Stimulated activated CD8-positive, alpha-beta memory T cell treated with anti-CD3 and anti-CD28 coated beads, Interleukin-7, amount 100 ng/mL, for 1 hour (primary cell): ENCODE measurements at places on chromosomes 4 and X.

GRCh38 chr4:153401501-153401900 lies 57.0 kb downstream of the MND1 start:
- no peak for DNase-seq

DNA sequence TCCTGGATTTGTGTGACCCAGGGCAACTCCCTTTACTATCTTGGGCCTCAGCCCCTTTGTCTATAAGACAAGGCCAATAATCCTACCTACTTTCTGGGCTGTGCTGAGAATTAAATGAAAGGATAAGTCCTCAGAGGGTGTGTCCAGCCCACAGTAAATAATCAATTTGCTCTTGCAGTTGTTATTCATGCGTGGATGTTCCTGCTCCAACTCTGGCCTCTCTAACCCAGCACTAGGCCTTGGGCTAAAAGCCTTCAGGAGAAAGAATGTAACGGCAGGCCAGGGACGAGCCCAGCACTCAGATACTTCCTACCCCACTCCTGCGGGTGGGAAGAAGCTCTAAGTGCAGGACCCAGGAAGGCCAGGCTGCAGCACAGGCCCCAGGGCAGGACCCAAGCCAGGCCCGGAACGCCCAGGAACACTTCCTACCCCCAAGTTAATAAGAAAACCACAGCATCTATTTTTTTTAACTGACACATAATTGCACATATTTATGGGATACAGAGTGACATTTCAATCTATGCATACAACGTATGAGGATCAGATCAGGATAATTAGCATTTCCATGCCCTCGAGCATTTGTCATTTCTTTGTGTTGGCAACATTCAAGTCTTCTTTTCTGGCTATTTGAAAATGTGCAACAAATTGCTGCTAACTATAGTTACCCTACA lies 179.6 kb upstream of the RBPJ start:
- no peak for DNase-seq

DNA sequence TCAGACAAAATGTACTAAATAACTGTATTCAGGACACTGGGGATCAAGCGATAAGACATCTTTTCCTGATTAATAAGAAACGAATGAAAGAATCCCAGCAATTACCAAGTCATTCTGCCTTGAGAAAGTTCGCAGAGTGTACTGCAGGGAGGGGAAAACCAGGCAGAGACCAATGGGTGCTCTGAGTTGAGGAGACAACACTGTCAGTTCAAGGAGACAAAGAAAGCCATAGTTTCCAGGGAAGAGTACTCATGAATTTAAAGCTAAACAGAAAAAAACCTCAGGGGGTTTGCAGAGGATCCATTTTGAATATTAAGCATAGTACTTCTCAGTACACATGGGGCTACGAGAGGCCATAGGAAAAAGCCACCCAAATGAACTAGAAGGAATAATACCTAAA lies 573.0 kb downstream of the KCTD8 start:
- DNase-seq, result no peak

- DNase-seq, result no peak
Observed at GRCh38 chrX:20224814-20225487, 41.8 kb downstream of the RPS6KA3 start.

DNA sequence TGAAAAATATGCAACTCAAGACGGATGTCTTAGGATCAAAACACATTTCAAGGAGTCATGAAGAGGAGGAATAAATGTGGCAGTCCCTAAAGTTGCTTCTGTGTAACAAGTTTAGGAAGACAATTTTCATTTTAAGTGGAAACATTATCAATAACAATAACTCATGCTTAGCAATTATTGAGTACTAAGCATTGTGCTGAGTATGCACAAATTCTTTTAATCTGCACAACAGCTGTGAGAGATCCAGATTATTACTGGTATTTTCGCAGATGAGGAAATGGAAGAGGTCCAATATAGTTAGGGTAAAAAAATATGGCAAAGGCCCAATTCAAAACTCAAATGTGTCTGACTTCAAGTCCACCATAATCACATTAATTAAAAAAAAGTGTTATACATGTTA lies 2.9 kb upstream of the TEX13B start:
- no peak for DNase-seq

GRCh38 chr4:166252487-166253402 lies 379.7 kb downstream of the TLL1 start:
- no peak for DNase-seq

GRCh38 chr4:10345381-10345784 lies 111.8 kb downstream of the ZNF518B start:
- no peak for DNase-seq

GRCh38 chr4:5134620-5135019 lies 83.3 kb downstream of the STK32B start:
- DNase-seq, result no peak

DNA sequence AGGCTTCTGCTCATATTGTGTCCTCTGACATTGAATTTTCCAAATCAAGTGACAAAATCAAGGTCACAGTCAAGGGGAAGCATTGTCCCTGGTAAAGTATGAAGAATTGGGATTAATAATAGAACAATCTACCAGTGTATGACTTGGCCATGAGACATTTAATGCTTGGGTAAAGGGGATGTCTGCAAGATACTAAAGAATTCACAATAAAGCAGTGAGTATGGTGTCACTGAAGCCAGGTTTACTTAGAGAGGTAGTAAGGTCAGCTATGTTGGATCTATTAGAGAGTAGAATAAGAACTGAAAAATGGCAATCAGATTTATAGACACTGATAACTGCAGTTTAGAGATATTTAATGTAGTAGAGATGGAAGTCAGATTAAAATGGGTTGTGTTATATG lies 349.2 kb downstream of the BMPR1B start:
- DNase-seq, result no peak

- no peak for DNase-seq
Observed at GRCh38 chr4:95363966-95364365, 184.8 kb downstream of the UNC5C start.

DNA sequence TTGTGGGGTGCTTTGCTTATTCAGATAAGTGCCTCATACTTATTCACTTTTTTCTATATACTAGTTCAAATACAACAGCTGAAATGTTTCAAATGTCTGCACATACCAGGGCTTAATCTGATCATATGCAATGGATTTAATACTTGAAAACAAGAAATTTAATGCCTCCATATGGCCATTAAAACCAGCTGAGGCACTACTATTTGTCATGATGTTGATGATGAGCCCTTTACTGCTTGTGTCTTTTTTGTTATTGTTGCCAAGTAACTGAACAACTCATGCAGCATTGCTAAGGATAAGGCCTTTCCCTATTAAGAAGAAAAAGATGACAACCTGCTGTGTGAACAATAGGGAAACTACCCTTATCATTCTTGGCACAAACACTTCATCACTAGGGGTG lies 52.5 kb downstream of the MAGEB10 start:
- no peak for DNase-seq

DNA sequence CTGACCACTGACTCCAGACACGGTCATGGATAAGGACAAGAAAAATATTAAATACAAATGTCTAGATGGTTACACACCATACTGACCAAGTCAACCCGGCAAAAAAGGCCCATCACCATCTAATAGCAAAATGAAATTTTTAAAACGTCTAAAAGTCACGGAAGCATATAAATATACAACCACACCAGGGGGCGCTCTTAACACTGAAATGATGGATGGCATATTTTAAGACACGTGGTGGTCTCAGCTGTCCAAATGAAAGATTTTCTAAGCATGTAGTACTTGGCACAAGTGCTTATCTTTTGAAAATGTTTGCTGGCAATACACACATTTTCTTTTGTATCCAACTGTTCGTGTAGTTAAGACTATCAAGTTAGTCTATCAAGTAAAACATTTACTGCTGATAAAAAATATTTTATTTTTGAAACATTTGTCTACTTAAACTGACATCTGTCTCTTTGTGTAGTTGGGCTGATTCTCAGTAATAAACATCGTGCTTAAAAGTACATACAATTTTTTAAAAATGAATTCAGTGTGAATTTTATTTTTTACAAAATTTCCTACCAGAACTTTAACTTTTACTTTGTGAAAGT lies 64.6 kb downstream of the COX7B2 start:
- no peak for DNase-seq

DNA sequence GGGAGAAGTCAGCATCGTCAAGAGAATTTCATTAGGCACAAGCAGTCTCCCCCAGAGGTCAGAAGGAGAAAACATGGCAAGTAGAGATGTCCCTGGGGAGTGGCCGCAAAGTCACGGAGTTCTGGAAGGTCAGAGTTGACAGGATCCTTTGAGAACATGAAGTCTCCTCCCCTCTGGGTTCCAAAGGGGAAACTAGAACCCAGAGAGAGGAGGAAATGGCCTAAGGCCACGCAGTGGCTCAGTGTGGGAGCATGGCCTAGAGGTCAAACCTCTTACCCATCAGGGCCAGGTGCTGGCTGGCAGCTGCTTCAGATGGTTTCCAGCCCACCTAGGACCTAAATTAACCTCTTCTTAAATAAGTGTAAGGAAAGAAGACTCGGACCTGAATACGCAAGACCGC lies 884 bp downstream of the IDH3G start:
- DNase-seq, result no peak

GRCh38 chr4:129490516-129490915 lies 394.6 kb downstream of the C4orf33 start:
- DNase-seq, result no peak

GRCh38 chr4:174189392-174190015 lies 94.0 kb downstream of the FBXO8 start:
- DNase-seq, result no peak

- no peak for DNase-seq
Observed at GRCh38 chr4:127533028-127533700, 99.6 kb upstream of the INTU start.

DNA sequence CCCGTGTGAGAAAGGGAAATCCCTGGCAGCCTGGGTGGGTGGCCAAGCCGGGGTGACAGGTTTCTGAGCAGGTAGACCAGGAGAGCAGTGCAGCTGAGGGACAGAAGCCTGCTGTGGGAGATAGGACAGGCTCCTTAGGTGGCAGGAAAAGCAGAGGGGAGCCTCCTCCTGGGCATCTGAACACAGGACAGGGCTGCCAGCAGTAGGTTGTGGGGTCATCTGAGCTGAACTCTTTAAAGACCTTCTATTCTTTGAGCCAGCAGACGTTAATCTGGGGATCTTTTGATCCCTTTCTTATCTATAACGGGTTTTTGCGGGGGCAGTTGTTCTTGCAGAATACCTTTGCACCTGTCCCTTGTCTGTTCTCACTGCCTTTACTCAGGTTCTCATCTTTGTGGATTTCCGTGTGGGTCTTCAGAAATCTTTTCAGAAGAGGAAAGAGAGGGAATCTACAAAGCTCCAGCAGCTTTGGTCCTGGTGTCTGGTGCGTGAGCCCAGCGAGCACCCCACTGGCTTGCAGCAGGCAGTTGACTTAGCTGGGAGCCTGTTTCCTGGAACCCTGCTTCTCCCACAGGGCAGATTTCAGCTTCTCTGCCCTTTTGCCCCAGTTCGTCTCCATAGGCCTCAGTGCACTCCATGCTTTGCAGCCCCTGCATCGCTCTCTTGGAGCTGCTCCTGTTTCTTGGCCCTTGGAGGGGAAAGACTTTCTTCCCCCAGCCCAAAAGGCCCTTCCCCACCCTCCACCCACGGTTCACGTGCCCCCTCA lies 35.8 kb upstream of the TADA2B start:
- DNase-seq, result no peak

- no peak for DNase-seq
Observed at GRCh38 chr4:180751009-180751408, 1492.2 kb upstream of the TENM3 start.

DNA sequence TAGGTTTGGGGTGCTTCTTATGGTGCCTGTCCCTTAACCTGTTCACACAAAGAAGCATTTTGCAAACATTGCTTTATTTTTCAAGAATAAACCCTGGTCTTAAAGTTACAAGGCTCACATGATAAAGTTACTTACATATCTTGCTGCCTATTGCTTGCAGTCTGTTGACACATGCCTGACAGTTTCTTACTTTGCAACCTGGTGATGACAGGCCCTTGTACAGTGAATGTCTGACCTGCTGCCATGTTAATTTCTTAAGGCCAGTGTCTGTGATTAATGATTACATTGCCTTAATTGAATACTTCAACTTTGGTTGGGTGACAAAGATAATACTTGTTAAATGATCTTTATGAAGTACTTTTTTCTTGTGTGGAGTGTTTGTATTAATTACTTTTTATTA lies 49.9 kb downstream of the FIP1L1 start:
- no peak for DNase-seq

DNA sequence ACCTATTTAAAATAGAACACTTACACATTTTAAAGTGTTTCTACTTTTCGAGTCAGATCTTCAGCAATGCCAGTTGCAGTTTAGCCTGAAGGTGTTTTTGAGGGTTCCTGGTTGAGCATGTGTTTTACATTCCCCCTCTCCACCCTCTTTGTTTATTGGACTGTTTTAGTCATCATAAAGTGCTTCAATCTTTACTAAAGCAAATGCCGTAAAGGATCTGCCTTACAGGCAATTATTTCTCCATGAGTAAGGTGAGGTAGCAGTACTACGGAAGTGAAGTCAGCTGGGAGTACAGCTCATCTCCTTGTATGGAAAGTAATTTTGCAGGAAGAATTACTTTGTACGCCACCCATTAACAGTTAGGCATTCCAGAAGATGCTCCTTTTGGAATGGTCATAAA lies 36.9 kb downstream of the PDLIM5 start:
- no peak for DNase-seq

DNA sequence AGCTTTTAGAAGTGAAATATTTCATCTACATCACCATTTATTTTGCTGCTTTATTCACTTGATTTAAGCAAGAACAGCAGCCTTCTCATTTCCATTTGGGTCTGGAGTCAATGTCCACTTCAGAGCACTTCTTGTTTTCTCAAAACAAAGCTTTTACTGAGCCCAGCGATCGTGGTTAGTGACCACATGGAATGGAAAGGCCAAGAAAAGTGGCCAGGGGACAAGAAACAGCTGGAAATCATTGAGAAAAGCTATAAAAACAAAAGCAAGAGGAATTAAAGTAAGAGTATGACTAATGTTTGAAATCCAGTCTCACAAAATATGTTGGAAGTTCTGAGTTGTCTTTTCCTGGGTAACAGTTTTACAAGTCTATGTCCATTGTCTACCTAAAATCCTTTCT lies 328.4 kb upstream of the INTU start:
- no peak for DNase-seq

DNA sequence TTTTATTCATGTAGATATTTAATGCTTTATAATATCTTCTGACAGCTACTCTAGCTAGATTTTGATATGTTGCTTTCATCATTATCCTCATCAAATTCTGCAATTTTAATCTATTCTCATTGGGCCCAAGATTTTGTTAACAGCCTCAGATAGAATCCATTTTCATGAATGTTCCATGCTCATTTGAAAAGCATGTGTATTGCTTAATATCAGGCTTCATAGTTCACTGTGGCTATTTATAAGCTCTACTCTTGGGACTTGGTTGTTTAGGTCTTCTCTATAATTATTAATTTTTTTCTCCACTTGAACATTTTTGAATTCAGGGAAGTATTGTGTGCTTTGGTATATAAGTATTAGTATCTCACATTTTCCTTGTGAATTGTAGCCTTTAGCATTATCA lies 41.8 kb downstream of the RAB40A start:
- DNase-seq, result no peak

- no peak for DNase-seq
Observed at GRCh38 chrX:20383477-20383876, 116.8 kb upstream of the RPS6KA3 start.

DNA sequence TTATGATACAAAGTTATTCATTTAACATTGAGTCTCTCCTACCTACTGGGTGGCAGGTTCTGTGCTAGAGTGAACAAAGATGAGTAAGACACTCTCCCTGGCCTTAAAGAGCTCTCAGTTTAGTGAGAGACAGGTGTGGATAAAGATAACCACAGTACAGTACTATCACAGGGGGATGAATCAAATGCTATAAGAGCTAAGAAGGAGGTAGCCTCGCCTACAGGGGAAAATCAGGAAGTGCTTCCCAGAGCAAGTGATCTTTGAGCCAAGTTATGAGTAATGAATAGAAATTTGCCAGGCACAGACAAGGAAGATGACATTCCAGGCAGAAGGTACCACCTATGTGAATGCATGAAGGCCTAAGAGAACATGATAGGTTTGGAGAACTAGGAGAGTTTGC lies 3.4 kb upstream of the IGBP1 start:
- DNase-seq, result no peak
